Right renal pelvis (tissue), 4 donors: ENCODE measurements at places on chromosomes 16 and 17. TPM values are rescaled to one million over a fixed set of nuclear protein-coding genes. Genes with fewer than 3 reads are reported as not detected.

GRCh38 chr16:4272114-4272956, 488 bp downstream of the TFAP4 start:
- DNase-seq = no peak

- DNase-seq = no peak
Measured at GRCh38 chr17:43444223-43445008, 39.4 kb upstream of the DHX8 start.

DNA sequence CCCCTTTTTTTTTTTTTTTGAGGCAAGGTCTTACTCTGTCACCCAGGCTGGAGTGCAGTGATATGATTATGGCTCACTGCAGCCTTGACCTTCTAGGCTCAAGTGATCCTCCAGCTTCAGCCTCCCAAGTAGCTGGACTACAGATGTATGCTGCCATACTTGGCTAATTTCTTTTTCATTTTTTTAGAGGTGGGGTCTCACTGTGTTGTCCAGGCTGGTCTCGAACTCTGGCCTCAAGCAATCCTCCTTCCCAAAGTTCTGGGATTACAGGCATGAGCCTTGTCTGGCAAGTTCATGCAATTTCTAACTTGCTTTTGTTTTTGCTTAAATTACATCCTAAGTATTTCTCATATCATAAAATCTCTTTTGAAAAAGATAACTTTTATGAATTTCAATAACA, 33.8 kb upstream of the NFAT5 start:
- DNase-seq = no peak

Gene TNP2
- not detected for polyA plus RNA-seq

DNA sequence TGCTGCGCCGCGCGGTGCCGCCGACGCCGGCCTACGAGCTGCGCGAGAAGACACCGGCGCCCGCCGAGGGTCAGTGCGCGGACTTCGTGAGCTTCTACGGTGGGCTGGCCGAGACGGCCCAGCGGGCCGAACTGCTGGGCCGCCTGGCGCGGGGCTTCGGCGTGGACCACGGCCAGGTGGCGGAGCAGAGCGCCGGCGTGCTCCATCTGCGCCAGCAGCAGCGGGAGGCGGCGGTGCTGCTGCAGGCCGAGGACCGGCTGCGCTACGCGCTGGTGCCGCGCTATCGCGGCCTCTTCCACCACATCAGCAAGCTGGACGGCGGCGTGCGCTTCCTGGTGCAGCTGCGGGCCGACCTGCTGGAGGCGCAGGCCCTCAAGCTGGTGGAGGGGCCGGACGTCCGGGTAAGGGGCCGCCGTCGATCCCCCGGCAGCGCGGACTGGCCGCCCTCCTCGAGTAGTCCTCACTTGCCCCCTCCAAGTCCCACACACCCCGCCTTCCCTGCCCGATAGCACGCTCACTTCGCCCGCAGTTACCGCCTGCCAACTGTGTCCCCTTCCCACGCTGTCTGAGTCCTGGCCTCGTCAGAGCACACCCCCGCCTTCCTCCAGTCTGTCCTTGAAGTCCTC, 470 bp downstream of the MLYCD start:
- DNase-seq = no peak

GRCh38 chr17:16191604-16192003, 23.7 kb downstream of the NCOR1 start:
- DNase-seq = no peak

DNA sequence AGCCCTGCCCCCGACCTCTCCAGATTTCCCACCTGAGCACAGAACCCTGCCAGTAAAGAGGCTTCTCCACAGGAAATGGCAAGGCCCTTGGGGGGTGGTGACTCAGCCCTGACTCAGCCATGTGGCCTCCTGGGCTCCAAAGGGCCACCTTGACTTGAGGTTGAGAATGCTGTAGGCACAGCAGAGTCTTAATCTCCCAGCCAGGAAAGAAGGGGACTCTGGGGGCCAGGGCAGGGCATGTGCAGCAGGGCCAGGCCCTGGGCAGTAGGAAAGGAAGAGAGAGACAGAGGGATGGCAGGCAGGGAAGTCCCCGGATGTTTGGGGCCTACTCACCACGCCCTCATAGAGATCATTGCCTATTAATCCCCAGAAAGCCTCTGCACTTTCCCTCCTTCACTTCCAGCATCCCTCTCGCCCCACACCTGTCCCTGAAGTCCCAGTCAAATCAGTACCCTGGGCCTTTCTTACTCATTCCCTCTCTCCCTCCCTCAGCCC, 4.8 kb upstream of the ITGA3 start:
- DNase-seq = no peak
